Activated gamma-delta T cell treated with Interleukin-2 at 50 U/mL for 16 hours (primary cell): ENCODE measurements at places on chromosomes 1 and 21.

- no peak for DNase-seq
Measured at GRCh38 chr1:183702087-183702812, 49.1 kb upstream of the APOBEC4 start.

GRCh38 chr1:239976130-239976968 is 115.3 kb upstream of the FMN2 start:
- peak; percentile 42 for DNase-seq

- no peak for DNase-seq
Measured at GRCh38 chr1:186626356-186626932, 53.8 kb downstream of the PTGS2 start.

DNA sequence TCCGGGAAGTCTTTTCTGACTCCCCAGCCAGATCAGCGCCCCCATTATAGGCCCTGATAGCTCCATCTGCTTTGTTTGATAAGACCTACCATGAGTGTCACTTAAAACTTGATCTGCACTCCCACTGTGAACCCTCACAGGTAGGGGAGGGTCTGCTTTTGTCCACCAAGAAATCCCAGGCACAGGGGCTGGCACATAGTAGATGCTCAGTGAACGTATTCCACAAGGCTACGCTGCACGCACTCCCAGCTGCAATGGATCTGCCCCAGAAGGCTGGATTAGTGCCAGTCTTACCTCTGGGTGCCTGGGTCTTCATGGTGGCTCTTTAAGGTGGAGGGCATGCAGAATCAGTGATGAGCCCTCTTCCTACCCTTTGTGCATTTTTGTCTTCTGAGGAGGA is 447.1 kb downstream of the PTPRU start:
- DNase-seq, result no peak

- DNase-seq, result no peak
Measured at GRCh38 chr1:232282498-232282897, 347.4 kb downstream of the SIPA1L2 start.

GRCh38 chr1:246724731-246725095 is 504 bp downstream of the SCCPDH start:
- no peak for DNase-seq

- no peak for DNase-seq
Measured at GRCh38 chr1:113057006-113057405, 16.0 kb upstream of the LRIG2 start.

DNA sequence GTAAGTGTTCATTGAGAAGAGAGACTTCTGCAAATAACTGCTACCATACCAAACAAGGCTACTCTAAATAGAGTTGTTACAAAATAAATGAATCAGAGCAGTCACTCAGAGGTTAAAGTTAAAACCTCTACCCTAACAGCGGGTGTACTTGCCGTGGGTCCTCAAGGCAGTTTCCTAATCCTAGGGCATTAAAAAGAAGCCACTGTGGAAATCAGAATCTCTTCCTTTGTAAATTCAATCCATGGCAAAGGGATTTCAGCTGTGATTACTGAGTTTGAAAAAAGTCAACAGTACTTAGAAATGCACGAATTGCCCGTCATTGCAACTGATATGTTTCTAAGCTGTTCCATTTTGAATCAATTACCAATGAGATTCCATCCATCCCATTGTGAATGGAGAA is 13.5 kb downstream of the TBX15 start:
- DNase-seq, result no peak

- DNase-seq, result no peak
Measured at GRCh38 chr1:229086091-229086490, 184.8 kb upstream of the RAB4A start.

GRCh38 chr1:10724052-10724494 is 72.4 kb downstream of the CASZ1 start:
- DNase-seq, result no peak

DNA sequence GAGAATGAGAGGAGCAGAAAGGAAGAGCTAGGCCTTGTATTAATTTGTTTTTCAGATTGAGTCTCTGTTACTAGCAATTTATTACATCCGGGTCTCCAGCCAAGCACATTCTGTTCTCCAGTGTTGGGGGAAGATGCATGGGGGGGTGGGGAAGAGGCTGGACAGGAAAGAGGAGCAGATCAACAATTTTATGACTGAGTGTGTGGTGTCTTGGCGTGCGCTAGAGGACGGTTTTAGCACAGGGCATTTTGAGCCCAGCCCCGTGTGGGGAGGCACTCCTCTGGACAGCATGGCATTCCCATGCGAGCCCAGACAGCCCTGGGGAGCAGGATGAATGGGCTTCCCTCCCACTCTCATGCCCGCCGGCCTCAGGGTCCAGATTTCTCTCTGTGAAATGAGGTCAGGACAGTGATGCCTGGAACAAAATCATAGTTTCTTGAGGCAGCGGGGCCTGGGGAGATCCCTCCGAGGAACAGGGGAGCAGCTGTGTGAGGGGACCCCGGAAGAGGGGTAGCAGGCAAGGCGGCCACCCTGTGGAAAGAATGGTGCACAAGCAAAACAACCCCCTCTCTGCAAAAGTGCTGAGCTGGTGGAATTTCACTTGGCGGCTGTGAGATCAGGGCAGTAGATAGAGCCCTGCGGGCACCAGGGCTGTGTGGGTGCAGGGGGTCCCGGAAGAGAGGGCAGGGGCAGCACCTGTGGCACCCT is 16.3 kb downstream of the SOX13 start:
- DNase-seq, result no peak

DNA sequence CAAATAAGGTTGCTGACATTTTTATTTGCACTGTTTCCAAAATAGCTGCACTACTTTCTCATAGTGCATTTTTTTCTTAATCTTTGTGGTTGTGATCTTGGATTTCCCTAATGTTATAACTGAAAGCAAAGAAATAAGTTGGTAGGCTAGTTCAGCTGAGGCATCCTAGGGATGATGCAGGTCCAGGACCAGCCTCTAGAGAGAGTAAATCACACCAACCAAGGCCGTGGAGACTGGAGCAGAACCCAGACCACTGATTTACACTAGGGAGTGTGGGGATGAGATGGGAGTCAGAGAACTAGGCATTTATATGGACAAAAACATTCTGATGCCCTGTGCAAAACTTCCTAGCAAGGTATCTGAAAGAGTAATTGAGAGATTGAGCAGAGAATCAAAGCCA is 104.5 kb downstream of the URB2 start:
- no peak for DNase-seq

GRCh38 chr1:194338241-194338948 is 1152.0 kb upstream of the B3GALT2 start:
- DNase-seq, result no peak

GRCh38 chr1:68132426-68133130 is 82.2 kb upstream of the DIRAS3 start:
- DNase-seq, result no peak

DNA sequence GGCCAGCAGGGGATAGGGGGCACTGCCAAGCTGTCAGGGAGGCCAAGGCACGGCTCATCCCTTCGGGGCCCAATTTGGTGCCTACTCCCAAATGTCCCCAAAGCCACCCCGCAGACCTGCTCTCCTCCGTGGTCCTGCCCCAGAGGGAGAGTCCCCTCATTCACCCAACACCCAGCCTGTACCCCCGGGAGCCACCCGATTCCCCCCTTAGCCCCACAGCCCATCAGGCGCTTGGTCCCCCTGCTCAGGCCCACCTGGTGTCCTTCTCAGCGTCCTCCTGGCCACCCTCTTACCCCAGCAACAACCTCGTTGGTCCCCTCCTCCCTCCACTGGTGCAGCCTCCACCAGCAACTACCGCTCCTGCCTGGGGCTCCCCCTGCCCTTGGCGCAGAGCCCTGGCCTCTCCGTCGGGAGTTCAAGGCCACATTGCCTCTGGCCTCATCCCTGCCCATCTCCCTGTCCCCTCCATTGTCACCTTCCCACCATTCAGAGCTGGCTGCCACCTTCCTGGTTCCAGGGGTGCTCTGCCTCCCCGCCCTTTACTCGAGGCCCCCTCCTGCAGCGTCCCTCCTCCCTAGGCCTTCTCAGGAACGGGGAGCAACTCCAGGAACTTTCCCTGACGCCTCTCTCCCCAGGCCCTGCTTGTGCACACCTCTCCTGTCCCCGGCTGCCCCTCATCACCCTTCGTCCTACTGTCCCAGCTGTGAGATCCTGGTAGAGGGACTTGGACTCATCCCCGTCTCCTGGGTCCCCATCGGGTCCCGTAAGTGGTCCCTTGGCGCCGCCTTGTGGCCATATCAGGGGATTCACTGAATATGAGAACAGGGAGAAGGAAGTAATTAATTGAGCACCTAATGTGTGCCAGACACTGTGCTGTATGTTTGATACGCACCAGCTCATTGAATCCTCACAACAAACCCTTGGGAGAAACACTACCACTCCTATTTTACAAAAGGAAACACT is 73.9 kb downstream of the RAP1GAP start:
- peak; percentile 18 for DNase-seq

GRCh38 chr1:38584448-38585355 is 274.9 kb downstream of the RRAGC start:
- no peak for DNase-seq

- no peak for DNase-seq
Measured at GRCh38 chr1:15691434-15692032, 7.4 kb downstream of the PLEKHM2 start.

DNA sequence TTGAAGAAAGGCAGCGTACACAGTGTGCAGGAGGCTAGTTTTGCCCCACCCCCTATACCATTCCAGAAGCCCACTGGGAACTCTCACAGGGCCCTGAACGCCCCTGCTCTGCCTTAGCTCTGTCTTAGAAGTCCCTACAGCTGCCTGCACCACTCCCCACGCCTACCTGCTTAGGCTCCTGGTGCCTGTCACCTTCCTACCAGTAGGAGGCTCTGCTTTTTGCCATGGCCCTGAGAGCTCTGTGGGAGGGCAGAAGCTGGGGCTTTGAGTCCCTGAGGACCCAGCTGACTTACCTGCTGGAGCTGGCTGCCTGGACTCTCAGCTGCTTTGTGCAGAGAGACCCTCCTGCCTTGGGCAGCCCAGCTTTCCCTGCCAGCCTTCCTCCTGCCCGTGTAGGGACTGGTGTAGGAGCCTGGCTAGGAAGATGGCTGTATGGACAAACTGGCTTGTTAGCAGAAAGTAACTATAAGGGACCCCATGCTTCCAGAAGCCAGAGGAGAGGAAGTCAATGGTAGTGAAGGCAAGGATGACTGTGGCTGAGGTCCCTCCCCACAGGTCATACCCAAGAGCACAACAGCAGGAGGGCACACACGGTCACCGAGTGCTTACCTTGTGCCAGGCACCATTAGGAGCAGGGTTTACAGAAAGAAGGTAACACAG is 9.8 kb upstream of the CELSR2 start:
- no peak for DNase-seq

- DNase-seq, result no peak
Measured at GRCh38 chr1:175494950-175495349, 248.4 kb downstream of the TNR start.

DNA sequence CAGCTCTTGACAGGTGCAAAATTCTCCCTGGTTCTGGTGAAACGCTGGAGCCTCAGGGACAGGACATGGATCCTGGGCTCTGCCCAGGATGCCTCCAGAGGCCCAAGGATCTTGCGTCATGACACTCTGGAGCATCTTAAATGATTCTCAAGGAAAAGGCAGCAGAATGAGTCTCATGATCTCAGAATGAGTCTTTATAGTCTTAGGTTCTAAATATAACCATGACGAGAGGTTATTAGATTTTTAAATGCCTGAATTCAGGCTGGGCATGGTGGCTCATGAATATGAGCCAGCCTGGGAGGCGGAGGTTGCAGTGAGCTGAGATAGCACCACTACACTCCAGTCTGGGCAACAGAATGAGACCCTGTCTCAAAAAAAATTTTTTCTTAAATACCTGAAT is 55.5 kb downstream of the ECE1 start:
- DNase-seq, result no peak

- no peak for DNase-seq
Measured at GRCh38 chr1:116495535-116495934, 75.3 kb downstream of the CD58 start.

- DNase-seq, result no peak
Measured at GRCh38 chr1:5622412-5622811, 369.8 kb downstream of the NPHP4 start.

GRCh38 chr1:199403531-199404116 is 623.9 kb upstream of the NR5A2 start:
- no peak for DNase-seq

- DNase-seq, result no peak
Measured at GRCh38 chr1:245341743-245342142, 187.0 kb downstream of the KIF26B start.

DNA sequence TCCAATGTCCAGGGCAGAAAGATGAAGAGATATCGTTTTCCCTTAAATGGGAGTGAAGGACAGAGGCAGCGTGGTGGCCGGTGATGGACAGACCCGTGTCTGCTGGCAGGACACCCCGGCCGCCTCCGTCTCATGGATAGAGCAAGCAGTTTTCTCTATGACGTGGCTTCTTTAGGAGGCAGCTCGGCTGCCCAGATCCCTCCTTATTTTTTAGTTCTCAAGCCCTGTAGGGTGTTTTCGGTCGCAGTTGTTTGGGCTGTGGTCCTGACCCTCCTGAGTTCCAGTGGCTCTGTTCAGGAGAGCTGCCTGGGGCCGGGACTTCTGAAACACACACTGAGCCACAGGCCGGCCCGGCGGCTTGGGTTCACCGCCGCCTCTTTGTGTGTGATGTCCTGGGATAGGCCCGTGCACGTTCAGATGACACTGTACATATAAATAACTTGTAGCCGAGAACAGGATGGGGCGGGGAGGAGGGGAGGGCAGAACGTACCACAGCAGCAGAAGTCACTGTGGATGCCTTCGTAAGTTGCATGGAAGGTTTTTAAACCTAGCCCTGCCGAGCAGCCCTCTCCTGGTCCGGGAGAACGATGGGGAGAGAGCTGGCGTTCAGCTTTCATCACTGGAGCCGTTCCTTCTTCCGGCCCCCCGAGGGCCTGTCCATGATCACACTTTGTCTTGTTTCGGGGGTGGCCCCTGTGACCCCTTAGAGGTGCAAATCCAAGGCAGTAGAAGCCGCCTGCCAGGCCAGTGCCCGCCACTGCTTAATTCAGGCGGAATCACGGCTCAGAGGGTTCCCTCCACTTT is 65.2 kb downstream of the SIK1 start:
- peak; percentile 46 for DNase-seq

- no peak for DNase-seq
Measured at GRCh38 chr21:21188513-21189195, 190.4 kb downstream of the NCAM2 start.

DNA sequence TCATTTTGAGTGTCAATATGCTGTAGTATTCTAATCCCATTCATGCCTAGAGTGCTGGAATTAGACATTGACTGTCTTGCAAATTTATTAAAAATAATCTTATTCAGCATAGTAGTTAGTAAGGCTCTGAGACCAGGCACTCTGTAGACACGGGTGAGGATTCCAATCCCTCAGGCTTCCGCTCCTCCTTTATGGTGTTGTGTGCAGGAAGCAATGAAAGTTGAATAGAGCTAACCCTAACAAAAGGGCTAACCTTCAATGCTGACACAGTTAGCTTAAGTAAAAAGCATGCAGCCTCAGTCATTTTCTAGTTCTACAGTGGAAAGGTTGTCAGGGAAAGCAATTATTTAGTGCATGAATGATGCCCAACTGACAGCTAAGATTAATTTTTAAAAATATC is 199.6 kb upstream of the SGIP1 start:
- DNase-seq, result no peak
